Progenitor cell of endocrine pancreas (in vitro differentiated cells): ENCODE measurements at places on chromosomes 1 and 21. TPM values are rescaled to one million over a fixed set of nuclear protein-coding genes. Genes with fewer than 3 reads are reported as not detected.

DNA sequence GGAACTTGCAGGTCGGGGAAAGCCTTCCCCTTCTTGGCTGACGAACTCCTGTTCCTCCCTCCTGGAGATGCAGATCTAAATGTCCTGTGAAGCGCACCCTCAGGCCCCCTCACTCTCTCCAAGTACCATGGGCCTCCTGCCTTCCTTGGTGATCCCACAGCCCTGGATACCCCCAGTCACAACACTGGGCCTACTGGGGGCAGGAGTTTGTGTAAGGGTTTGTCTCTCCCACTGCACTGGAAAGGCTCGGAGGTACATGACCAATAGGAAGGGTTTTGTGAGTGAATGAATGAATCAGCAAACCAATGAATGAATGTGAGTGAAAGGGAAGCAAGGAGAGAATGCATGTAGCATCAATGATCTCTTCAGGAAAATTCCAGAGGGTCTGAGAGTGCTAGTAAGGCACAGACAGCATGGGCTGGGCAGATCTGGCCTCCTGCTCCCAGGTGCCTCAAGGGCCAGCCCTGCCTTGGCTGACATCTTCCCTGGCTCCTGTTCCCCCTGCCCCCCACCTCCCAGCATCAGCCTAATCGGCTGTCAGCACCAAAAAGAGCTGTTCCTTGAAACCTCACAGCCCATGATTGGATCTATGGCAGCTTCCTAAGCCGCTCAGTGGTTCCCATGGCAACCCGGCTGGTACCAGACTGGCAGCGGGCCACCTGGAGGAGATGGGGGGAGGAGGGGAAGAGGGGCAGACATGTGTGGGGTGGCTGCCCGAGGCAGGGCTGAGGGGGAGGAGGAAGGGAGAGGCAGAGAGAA is 95.8 kb downstream of the VWA5B1 start:
- no peaks in the 10 kb centered on the region for H3K36me3 ChIP-seq
- H3K27ac ChIP-seq: no peak overlapping the region
- no peak for DNase-seq
- H3K4me1 ChIP-seq: no peaks in the 10 kb centered on the region

Gene CR2
- total RNA-seq: 0.17 and 0.24 TPM in 2 replicates

Gene OPTC
- not detected in 2 replicates for total RNA-seq

DNA sequence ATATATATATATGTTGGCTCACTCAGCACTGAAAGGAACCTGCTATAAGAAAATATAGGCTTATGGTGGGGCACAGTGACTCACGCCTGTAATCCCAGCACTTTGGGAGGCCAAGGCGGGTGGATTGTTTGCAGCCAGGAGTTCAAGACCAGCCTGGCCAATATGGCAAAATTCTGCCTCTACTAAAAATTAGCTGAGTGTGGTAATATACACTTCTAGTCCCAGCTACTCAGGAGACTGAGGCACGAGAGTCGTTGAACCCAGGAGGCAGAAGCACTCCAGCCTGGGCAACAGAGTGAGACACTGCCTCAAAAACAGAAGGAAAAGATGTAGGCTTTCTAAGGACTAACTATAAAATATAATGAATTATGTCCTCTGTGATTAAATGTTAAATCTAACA is 14.6 kb upstream of the MUTYH start:
- H3K36me3 ChIP-seq: peaks cover 1% of the 10 kb centered on the region
- H3K27me3 ChIP-seq: no peaks in the 10 kb centered on the region
- no peak overlapping the region for H3K4me3 ChIP-seq
- DNase-seq: no peak

DNA sequence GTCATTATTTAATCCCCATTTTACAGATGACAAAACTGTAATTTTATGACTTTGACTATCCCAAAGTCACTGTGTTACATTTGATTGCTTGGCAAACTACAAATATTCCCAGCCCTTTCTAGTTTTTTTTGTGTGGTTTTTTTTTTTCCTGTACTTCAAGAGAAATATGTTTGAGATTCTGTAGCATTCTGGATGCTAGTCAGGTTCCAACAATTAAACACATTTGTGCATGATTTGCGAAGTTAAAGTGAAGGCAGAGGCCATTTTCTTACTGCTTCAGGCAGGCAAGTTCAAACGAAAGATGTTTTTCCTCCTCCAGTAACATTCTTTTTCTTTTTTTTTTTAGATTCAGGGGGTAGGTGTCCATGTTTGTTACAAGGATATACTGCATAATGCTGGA is 107.9 kb upstream of the SERTAD4 start:
- no peak for DNase-seq
- H3K36me3 ChIP-seq: no peaks in the 10 kb centered on the region
- no peaks in the 10 kb centered on the region for H3K27me3 ChIP-seq
